ENCODE measurements at places on chromosomes 2 and 18. TPM values are rescaled to one million over a fixed set of nuclear protein-coding genes. Genes with fewer than 3 reads are reported as not detected.

GRCh38 chr2:223369889-223370288 is 232.3 kb downstream of the SCG2 start:
- no peaks in the 10 kb centered on the region for H3K4me1 ChIP-seq
- DNase-seq: no peak
- H3K36me3 ChIP-seq: no peaks in the 10 kb centered on the region
- H3K27ac ChIP-seq: no peak overlapping the region

DNA sequence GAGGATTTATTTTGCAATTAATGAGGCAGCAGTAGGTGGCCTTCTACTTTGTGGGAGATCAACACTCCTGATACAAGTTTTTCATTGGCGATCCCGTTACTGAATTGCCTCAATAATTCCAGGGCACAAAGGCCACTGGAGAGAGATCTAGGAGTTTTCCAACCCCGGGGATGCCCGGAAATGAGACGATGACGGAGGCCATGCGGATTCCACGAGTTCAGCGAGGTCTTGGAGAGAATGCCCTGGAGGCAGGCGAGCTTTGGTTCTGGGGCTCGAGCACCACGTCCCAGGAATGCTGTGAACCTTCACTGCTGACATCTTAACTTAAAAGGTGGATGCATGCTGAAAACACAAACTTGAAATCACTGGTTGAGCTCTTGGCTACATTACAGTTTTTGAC is 74.2 kb downstream of the LDLRAD4 start:
- DNase-seq: no peak
- H3K27ac ChIP-seq: no peak overlapping the region
- no peak overlapping the region for H3K4me3 ChIP-seq
- no peaks in the 10 kb centered on the region for H3K36me3 ChIP-seq
- H3K27me3 ChIP-seq: no peaks in the 10 kb centered on the region

- no peaks in the 10 kb centered on the region for H3K4me1 ChIP-seq
- H3K36me3 ChIP-seq: no peaks in the 10 kb centered on the region
- H3K27ac ChIP-seq: no peak overlapping the region
Observed at GRCh38 chr18:57466307-57466706, 31.1 kb downstream of the ONECUT2 start.

- no peak overlapping the region for H3K4me3 ChIP-seq
- peak; percentile 58 for DNase-seq
- peak overlapping the region; percentile 36 for H3K27ac ChIP-seq
- no peaks in the 10 kb centered on the region for H3K36me3 ChIP-seq
- H3K4me1 ChIP-seq: peaks cover 20% of the 10 kb centered on the region
Observed at GRCh38 chr2:233410196-233410760, 56.0 kb downstream of the DGKD start.

GRCh38 chr2:237923481-237924163 is 43.2 kb upstream of the UBE2F start:
- peak overlapping the region; percentile 24 for H3K4me3 ChIP-seq
- no peaks in the 10 kb centered on the region for H3K27me3 ChIP-seq
- H3K36me3 ChIP-seq: no peaks in the 10 kb centered on the region

DNA sequence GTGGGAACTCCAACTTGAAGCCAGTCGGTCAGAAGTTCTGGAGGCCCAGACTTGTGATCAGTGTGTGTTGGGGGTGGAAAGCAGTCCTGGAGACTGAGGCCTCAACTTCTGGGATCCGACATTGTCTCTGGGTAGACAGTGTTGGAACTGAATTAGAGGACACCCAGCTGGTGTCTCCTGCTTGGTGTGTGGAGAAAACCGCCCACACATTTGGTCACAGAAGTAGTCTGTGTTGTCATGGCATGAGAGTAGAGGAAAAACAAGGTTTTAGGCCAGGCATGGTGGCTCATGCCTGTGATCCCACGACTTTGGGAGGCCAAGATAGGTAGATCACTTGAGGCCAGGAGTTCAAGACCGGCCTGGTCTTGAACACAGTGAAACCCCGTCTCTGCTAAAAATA is 51.5 kb downstream of the PUM2 start:
- no peaks in the 10 kb centered on the region for H3K4me1 ChIP-seq
- H3K27me3 ChIP-seq: no peaks in the 10 kb centered on the region
- no peak overlapping the region for H3K4me3 ChIP-seq

- no peaks in the 10 kb centered on the region for H3K36me3 ChIP-seq
- no peak overlapping the region for H3K4me3 ChIP-seq
- no peak overlapping the region for H3K27ac ChIP-seq
- H3K27me3 ChIP-seq: no peaks in the 10 kb centered on the region
- peak; percentile 13 for DNase-seq
Observed at GRCh38 chr2:239322416-239323086, 78.3 kb downstream of the HDAC4 start.

DNA sequence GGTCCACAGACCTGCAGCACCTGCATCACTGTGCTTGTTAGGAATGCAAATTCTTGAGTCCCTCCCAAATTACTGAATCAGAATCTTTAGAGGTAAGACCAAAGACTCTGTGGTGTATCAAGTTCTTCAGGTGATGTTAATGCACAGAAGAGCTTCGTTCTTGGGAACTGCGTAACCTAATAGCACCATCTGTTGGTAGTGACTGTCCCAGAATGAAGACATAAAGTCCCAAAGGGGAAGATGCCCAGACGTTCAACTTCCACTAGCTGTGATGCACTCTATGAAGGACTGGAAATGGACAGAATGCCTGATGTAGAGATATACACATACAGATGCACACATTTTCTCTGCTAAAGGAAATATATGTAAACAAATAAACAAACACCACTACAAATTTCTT is 576.0 kb downstream of the LRP1B start:
- no peak overlapping the region for H3K4me3 ChIP-seq
- H3K4me1 ChIP-seq: no peaks in the 10 kb centered on the region
- H3K27me3 ChIP-seq: no peaks in the 10 kb centered on the region
- no peaks in the 10 kb centered on the region for H3K36me3 ChIP-seq
- H3K27ac ChIP-seq: no peak overlapping the region

DNA sequence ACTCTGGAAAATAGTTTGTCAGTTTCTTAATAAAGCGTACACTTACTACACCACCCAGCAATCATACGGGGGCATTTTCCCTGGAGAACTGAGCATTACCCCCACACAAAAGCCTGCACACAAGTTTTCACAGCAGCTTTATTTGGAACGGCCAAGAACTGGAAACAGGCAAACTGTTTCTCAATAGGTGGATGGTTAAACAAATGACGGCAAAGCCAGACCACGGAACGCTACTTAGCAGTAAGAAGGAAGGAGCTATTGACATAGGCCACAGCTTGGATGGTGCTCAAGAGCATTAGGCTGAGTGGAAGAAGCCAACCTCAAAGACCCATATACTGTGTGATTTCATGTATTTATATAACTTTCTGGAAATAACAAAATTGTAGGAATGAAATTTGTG is 9.0 kb downstream of the MALL start:
- no peaks in the 10 kb centered on the region for H3K4me1 ChIP-seq
- H3K4me3 ChIP-seq: no peak overlapping the region
- no peak overlapping the region for H3K27ac ChIP-seq
- DNase-seq: no peak

DNA sequence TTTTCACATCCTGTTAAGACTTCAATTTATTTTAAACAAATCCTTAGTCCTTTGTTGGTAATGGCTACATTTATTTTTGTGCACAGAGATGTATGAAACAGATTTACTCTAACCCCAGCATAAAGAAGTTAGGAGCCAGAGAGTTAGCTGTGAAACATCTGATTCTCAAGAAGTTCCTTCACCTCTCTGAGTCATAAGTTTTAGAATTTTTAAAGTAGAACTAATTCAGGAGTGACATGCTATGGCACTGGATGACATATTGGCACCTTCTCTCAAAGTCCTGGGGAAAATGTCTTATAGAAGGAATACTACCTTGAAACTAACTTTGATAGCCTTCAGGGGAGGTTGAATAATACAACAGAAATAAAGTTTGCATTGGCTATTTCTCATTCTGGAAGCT is 6.4 kb upstream of the DSG2 start:
- H3K36me3 ChIP-seq: no peaks in the 10 kb centered on the region
- no peaks in the 10 kb centered on the region for H3K4me1 ChIP-seq
- H3K4me3 ChIP-seq: no peak overlapping the region
- no peaks in the 10 kb centered on the region for H3K27me3 ChIP-seq
- H3K27ac ChIP-seq: no peak overlapping the region
- no peak for DNase-seq

DNA sequence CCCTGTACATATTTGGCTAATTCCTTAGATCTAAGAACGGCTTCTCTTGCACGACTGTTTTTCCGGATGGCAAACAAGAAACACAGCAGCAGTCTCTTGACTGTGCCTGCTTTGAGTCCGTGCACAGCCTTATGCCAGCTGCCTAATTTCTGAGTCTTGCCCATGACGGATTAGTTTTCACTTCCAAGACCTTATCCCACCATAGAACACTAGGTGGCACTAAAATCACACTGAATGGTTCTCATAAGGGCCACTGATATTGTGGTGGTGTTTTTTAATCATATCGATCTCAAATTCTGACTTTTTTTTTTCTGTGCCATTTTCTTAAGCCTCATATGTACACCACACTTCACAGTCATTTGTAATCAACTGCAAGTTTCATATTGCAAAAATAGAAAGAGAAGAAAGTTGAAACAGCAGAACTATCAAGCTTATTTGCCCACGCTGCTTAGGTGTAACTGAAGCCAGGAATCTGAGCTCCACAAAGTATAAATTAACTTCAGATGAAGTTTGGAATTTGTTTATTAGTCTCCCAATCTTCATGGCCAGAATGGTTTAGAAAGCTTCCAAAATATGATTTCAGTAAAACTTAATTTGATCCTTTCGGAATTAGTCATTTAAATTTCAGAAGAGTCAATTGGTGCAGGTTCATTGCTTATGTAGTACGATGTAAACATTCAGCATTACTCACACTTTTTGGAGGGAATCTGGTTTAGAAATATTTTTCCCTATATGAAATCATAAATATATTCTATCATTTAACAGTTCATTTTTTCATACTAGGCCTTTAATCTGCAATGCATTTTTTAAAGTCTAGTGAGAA is 45.5 kb upstream of the SCN7A start:
- no peak overlapping the region for H3K27ac ChIP-seq
- H3K4me1 ChIP-seq: no peaks in the 10 kb centered on the region
- DNase-seq: peak; percentile 16
- H3K36me3 ChIP-seq: no peaks in the 10 kb centered on the region
- no peaks in the 10 kb centered on the region for H3K27me3 ChIP-seq

- no peak within 1 kb of the TSS for H3K27ac ChIP-seq
- peaks cover 7% of the 10 kb centered on the region for H3K4me1 ChIP-seq
- H3K4me3 ChIP-seq: peak within 1 kb of the TSS; percentile 41
- H3K36me3 ChIP-seq: no peaks in the 10 kb centered on the region
- H3K27me3 ChIP-seq: no peaks in the 10 kb centered on the region
Observed at GRCh38 chr2:39665811-39666490, at the start of gene TMEM178A. TSS of gene TMEM178A (plus strand) at chr2:39665917. CDS start at chr2:39665975, 58 bp downstream.

DNA sequence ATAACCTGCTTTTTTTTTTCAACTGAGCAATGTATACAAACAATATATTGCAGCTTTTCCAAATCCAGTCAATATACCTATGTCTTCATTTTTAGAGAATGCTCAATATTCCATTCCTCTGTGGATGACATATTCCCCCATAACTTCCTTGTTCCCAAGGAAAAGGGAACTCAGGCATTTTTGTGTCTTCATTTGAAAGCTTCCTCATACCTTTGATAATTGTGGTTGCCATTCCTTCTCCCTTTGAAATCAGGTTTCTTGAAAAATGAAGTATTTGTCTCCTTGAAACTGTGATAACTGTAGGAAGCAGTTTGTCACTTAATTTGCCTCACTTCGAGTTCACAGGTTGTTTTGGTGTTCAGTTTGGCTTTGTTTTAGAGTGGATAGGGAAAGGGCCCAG is 13.5 kb downstream of the ELAC1 start:
- no peak for DNase-seq
- H3K4me1 ChIP-seq: no peaks in the 10 kb centered on the region
- H3K27me3 ChIP-seq: no peaks in the 10 kb centered on the region
- no peak overlapping the region for H3K27ac ChIP-seq

- H3K27me3 ChIP-seq: no peaks in the 10 kb centered on the region
- H3K4me3 ChIP-seq: no peak overlapping the region
- DNase-seq: no peak
- no peaks in the 10 kb centered on the region for H3K4me1 ChIP-seq
Observed at GRCh38 chr2:176662753-176663152, 393.5 kb downstream of the MTX2 start.

DNA sequence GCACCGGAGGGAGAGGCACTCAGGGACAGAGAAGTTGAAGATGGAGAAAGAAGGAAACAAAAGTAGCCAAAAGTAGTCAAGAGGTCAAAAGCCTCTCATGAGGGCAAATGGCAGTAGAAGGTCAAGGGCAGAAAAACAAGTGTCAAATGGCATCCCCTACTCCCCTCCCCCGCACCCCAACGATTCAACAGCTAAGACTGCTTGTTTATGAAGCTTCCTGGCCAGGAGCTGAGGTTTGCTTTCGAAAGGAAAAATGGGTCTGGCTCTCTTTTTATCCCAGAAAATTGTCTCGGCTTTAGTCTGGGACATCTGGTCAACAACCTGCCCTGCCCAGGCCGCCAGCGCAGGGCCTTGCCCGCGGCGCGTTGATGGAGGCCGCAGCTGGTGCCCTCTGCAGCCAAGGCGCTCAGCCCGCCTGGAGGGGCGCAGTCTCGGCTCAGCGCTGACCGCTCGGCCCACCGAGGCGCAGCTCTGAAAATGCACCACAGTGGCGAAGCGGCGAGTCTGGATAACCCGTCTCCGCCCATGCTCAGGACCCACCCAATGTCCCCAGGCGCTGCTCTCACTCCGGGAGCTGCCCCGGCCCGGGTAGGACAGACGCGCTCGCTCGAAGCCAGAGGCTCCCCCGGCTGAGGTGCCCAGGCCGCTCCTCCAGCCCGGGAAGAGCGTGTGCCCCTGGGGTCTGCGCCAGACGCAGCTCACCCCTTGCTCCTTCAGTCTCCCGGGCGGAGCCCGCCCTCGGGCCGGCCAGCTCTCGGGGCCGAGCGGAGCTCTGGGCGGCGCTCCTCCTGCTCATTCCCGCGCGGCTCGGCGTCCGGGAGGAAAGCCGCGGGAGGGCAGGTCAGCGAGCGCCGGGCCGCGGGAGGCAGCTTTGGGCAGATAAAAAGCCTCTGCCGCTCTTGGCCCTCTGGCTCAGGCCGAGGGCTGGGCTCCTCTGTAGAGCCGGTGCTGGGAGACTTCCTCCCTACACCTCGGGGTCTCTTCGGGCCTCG is 1.8 kb upstream of the TBR1 start:
- H3K4me3 ChIP-seq: peak overlapping the region; percentile 42
- no peaks in the 10 kb centered on the region for H3K4me1 ChIP-seq
- no peaks in the 10 kb centered on the region for H3K36me3 ChIP-seq
- peaks cover 3% of the 10 kb centered on the region for H3K27me3 ChIP-seq
- H3K27ac ChIP-seq: no peak overlapping the region
- DNase-seq: no peak

GRCh38 chr2:73386342-73386868 is 769 bp downstream of the ALMS1 start:
- peak overlapping the region; percentile 94 for H3K27ac ChIP-seq
- H3K4me1 ChIP-seq: peaks cover 11% of the 10 kb centered on the region
- H3K4me3 ChIP-seq: peak overlapping the region; percentile 93

- no peak overlapping the region for H3K4me3 ChIP-seq
- no peak overlapping the region for H3K27ac ChIP-seq
- H3K27me3 ChIP-seq: no peaks in the 10 kb centered on the region
- no peak for DNase-seq
- H3K36me3 ChIP-seq: no peaks in the 10 kb centered on the region
- H3K4me1 ChIP-seq: no peaks in the 10 kb centered on the region
Observed at GRCh38 chr2:145771525-145771924, 1251.6 kb upstream of the ZEB2 start.

Gene PRSS56
- total RNA-seq: 0.87 TPM

Gene CHRNG
- total RNA-seq: not detected

Gene NCKAP5
- 7.6 TPM for total RNA-seq

Gene CYP27C1
- 0.55 TPM for total RNA-seq

Gene RAD51AP2
- 22.7 TPM for total RNA-seq

Gene UGT1A4
- total RNA-seq: not detected

Gene C1QL2
- 1.2 TPM for total RNA-seq

Gene CCDC121
- total RNA-seq: 10.2 TPM

Gene CLEC4F
- 0.31 TPM for total RNA-seq

Gene RGPD8
- 33.0 TPM for total RNA-seq

Gene PSME4
- total RNA-seq: 142 TPM

Gene PLGLB1
- total RNA-seq: 0.37 TPM

Gene OBSL1
- total RNA-seq: 507 TPM

Measured in testis (tissue), 5 donors.